ENCODE measurements at places on chromosomes 1 and 21. TPM values are rescaled to one million over a fixed set of nuclear protein-coding genes. Genes with fewer than 3 reads are reported as not detected.

CD53 gene
- total RNA-seq = not detected

- DNase-seq = no peak
- H3K4me3 ChIP-seq = no peak overlapping the region
- no peaks in the 10 kb centered on the region for H3K36me3 ChIP-seq
- H3K4me1 ChIP-seq = no peaks in the 10 kb centered on the region
Measured at GRCh38 chr21:46545363-46545762, 59.5 kb downstream of the S100B start.

GRCh38 chr21:43289966-43290365 is 121.2 kb downstream of the CRYAA start:
- no peak overlapping the region for H3K27ac ChIP-seq
- H3K4me3 ChIP-seq = no peak overlapping the region
- no peak for DNase-seq
- H3K27me3 ChIP-seq = no peaks in the 10 kb centered on the region

KRTAP12-2 gene
- not detected for total RNA-seq

GRCh38 chr1:97834899-97835298 is 85.9 kb downstream of the DPYD start:
- H3K27me3 ChIP-seq = no peaks in the 10 kb centered on the region
- no peaks in the 10 kb centered on the region for H3K36me3 ChIP-seq
- no peaks in the 10 kb centered on the region for H3K4me1 ChIP-seq
- H3K4me3 ChIP-seq = no peak overlapping the region

FAM163A gene
- total RNA-seq = not detected

ADAMTS4 gene
- 0.32 TPM for total RNA-seq

GRCh38 chr1:113123737-113124136 is 50.7 kb downstream of the LRIG2 start:
- H3K36me3 ChIP-seq = peaks cover 1% of the 10 kb centered on the region
- no peaks in the 10 kb centered on the region for H3K27me3 ChIP-seq
- H3K4me3 ChIP-seq = no peak overlapping the region
- no peak for DNase-seq
- no peak overlapping the region for H3K27ac ChIP-seq
- H3K4me1 ChIP-seq = no peaks in the 10 kb centered on the region

- no peak overlapping the region for H3K4me3 ChIP-seq
- no peak for DNase-seq
- no peaks in the 10 kb centered on the region for H3K36me3 ChIP-seq
- no peaks in the 10 kb centered on the region for H3K4me1 ChIP-seq
- H3K27ac ChIP-seq = no peak overlapping the region
- H3K27me3 ChIP-seq = no peaks in the 10 kb centered on the region
Measured at GRCh38 chr1:40313958-40314720, 2.9 kb downstream of the COL9A2 start.

DNA sequence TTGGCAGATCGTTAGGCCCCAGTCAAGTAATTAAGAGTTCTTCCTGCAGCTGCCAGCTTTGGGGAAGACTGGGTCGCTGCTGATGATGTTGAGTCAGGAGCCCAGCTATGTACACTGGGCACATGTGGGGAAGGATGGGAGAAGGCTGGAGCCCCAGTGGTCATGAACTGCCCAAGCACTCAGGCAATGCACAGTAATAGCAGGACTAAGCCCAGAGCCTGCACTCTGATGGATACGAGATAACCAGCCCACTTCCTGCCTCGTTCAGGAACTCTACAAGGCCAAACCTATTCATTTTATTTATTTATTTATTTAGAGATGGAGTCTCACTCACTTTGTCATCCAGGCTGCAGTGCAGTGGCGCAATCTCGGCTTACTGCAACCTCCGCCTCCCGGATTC is 81.1 kb upstream of the BTG3 start:
- H3K4me1 ChIP-seq = peaks cover 20% of the 10 kb centered on the region
- no peaks in the 10 kb centered on the region for H3K27me3 ChIP-seq
- H3K27ac ChIP-seq = no peak overlapping the region
- H3K36me3 ChIP-seq = no peaks in the 10 kb centered on the region
- DNase-seq = no peak
- H3K4me3 ChIP-seq = no peak overlapping the region

DNA sequence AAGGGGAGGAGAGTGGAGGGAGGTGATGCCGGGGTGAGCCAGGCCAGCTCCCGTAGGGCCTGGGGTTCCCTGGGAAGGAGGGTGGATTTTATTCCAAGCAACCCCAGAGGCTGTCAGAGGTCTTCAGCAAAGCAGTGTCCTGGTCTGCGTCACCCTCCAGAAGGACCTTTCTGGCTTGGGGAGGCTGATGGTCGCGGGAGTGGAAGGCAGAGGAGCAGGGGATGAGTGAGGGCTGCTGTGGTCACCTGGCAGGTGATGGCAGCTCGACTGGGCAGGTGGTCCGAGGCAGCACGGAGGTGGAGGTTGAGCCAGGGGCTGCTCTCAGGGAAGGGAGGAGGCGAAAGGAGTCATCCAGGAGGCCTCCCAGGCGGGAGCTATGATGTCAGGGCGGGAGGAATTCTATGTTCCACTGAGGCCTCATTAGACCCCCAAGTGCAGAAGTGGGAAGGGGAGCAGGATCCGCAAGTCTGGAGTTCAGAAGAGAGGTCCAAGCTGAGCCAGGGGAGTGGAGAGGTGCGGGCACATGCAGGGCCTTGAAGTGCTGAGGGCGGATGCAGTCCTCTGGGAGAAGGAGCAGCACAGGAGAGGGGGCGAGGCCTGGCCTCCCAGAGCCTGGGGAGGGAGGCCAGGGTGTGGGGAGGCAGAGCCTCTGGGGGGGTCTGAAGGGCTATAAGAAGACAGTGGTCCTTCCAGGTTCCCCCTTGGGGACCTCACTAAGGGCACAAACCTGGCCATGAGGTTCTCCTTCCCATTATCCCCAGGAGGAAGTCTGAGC is 33.3 kb downstream of the BMP8A start:
- no peak overlapping the region for H3K27ac ChIP-seq
- H3K4me3 ChIP-seq = no peak overlapping the region
- H3K36me3 ChIP-seq = no peaks in the 10 kb centered on the region
- DNase-seq = no peak
- no peaks in the 10 kb centered on the region for H3K27me3 ChIP-seq

DNA sequence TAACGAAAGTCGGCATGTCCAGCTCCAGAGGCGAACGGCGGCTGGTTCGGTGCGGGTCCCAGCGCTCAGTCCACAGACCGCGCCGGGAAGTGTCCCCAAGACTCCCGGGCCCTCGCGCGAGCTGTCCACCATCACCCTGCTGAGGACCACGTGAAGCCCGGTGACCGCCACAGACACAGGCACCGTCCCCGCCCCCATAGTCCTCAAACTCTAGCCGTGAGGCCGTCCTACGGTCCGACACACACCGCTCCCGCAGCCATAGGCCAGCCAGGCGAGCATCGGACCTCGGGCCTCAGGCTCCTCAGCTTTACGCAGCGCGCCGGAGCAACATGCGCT is 535 bp downstream of the SETD4 start:
- peak overlapping the region; percentile 93 for H3K27ac ChIP-seq
- peak overlapping the region; percentile 68 for H3K4me3 ChIP-seq
- peaks cover 3% of the 10 kb centered on the region for H3K36me3 ChIP-seq
- peak; percentile 65 for DNase-seq
- no peaks in the 10 kb centered on the region for H3K27me3 ChIP-seq

- DNase-seq = no peak
- peaks cover 12% of the 10 kb centered on the region for H3K4me1 ChIP-seq
- no peak overlapping the region for H3K27ac ChIP-seq
- no peaks in the 10 kb centered on the region for H3K36me3 ChIP-seq
- H3K4me3 ChIP-seq = no peak overlapping the region
Measured at GRCh38 chr1:212271823-212272485, 13.3 kb upstream of the PPP2R5A start.

- no peak for DNase-seq
- H3K4me3 ChIP-seq = no peak overlapping the region
- no peak overlapping the region for H3K27ac ChIP-seq
Measured at GRCh38 chr21:25845729-25846256, 111.0 kb downstream of the GABPA start.

All from Caco-2 (cell line).